ENCODE measurements at places on chromosomes 3 and 15.

DNA sequence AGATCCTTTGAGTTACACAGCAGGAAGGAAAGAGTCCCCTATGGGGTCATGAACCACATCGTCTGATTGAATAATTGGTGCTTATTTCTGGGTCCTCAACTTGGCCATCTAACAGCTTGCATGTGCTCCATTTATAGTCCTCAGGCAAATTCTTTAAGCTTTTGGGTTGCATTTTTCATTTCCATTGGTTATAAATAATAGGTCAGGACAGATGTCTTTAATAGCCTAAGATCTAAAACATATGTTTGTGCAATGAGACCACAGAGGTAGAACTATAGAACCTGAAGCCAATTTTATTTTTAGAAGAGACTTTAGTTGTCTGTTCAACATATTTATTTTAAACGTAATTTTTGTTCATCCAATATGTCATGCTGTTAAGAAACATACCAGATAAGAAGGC, 43.2 kb downstream of the CD200R1L start:
- DNase-seq, result no peak

DNA sequence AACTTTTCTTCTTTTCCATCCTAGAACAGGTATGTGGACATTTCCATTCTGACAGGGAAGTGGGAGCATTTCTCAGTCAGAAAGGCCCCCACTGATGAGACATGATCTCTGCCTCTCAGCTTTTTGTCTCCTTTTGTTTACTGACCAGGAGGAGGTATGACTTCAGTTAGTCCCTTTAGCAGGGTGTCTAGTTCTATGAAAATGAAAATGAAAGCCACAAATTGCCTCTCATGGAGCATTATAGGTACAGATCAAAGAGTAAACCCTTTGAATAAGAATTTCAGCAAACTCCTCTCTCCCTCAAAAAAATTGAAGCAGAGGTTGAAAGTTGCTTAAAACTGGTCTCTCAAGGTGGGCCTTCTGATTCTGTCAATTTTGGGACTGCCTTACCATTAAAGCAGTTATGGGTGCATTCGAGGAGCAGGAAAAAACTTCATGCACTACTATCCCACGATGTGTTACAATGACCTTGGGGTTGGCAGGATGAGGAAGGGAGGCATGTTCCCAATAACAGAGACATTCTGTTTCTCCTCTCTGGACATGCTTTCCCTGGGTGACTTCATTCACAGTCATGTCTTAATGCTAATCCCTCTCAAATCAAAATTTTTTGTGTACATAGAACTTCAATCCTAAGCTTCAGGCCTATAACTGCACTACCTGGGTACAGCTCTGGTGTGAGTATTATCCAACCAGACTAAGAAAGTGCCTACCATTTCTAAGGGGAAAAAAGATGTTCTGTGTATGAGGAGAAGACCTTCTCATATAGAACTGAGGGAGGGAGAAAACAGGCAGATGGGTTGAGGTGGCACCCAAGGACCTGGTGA, 50.6 kb upstream of the TBC1D23 start:
- DNase-seq, result peak; percentile 30

DNA sequence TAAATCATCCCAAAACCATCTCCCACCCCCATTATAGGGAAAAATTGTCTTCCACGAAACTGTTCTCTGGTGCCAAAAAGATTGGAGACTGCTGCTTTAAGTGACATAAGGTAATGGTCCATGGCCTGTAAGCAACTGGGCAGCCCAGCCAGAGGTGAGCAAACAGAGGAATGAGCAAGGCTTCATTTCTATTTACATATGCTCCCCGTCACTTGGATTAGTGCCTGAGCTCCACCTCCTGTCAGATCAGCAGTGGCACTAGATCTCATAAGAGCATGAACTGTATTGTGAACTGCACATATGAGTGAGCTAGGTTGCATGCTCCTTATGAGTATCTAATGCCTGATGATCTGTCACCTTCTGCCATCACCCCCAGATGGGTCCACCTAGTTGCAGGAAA, 1159.8 kb upstream of the ALCAM start:
- no peak for DNase-seq

DNA sequence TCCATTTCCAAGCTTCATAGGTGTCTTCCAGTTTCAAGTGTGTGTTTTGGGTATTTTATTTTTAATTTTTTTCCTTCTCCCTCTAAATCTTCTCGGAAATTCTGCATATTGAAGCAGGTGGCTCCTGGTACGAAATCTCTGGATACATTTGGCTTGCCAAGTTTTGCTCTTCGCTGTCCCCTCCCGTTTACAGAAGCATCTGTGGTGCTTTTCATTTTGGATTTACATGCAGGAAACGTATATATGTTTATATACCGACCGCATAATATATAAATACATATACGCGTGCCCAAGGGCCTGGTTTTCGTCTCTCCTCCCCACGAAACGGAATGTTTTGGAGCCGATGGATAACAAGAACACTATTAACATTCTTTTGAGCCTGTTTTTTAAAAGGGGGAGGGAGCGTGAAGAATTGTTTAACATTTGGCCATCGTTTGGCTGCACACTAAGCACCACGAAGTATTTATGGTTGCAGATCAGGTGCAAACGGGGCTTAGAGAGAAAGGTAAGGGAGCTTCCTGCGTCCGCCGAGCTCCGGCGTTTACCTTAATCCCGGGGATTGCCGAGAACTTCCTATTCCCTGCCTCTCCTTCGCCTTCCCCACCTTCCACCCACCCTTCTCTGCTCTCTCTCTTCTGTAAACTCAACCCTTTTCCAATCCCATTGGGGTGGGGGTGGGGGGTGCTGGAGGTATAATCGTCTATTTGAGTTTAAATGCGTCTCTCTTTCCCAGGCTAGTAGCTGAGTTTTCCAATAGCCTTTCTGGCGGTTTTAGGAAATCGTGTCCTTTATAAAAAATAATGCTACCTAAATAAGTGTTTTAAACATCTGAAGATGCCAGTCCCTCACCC, 1.1 kb upstream of the NLGN1 start:
- no peak for DNase-seq

GRCh38 chr3:12944413-12944812, 103.0 kb upstream of the RPL32 start:
- no peak for DNase-seq

DNA sequence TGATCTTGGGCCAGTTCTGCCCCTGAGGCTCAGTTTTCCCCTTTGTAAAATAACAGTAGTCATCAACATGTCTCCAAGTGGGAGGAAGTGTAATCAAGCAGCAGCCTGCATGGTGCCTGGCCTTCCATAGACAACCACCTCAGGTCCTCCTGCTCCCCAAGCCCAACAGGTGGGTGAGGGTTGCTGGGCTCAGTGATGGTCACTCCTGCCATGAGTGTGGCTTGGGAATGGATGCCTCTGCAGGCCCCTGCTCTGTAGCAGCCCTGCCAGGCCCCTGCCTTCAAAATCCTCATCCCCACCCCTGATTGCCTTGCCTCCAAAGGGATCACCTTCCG, 59.1 kb upstream of the SLC6A1 start:
- DNase-seq, result no peak

DNA sequence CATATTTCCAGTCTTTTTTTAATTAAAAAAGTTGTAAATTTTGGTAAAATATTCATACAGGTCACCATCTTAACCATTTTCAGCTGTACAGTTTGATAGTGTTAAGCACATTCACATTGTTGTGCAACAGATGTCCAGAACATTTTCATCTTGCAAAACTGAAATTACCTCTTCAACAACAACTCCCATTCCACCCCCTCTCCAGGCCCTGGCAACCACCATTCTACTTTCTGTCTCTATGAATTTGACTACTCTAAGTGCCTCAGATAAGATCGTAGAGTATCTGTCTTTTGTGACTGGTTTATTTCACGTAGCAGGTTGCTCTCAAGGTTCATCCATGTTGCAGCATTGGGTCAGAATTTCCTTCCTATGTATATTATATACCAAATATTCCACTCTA, 76.0 kb downstream of the SLCO3A1 start:
- no peak for DNase-seq

GRCh38 chr15:67179411-67179995, 75.0 kb downstream of the AAGAB start:
- no peak for DNase-seq

GRCh38 chr3:170506556-170506955, 79.3 kb downstream of the SLC7A14 start:
- DNase-seq, result peak; percentile 71

DNA sequence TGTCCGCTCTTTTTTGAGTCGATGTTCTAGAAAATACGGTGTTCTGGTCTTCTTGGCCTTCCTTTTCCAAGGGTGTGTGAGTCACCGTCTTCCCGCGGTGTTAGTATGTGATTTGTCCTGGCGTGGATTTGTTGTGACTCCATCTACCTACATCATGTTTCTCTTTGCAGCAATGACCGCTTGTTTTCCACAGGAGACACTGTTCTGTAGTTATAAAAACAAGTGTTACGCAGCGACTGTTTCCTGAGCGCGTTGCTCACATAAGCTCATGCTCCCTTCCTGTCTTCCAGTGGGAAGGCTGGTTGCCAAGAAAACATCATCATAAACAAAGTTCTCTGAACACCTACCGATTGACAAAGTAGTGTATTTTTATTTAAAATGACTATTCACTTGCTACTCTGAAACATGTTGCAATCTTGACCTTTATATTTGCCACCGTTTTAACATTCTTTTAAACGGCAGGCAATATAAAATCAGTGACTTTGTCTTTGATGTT, 19.0 kb downstream of the USP13 start:
- peak; percentile 58 for DNase-seq

DNA sequence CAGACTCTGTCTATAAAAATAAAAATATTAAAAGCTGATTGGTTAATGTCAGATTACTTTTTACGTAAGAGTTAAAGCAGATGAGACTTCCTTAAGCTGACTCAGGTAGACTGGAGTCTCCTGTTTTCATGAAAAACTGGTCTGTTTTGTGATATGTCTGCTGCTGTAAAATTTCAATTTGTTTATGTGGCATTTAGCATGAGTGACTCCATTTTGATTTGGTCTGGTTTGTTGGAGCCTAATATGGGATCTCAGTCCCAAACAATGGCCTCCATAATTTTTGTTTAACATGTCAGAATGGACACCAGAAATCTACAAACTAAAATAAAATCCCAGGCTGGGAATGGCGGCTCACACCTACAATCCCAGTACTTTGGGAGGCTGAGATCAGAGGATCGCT, 57.8 kb upstream of the LEKR1 start:
- DNase-seq, result no peak

GRCh38 chr15:49406352-49407118, 16.5 kb upstream of the FGF7 start:
- no peak for DNase-seq

- no peak for DNase-seq
Observed at GRCh38 chr15:66864871-66865281, 162.8 kb downstream of the SMAD6 start.

GRCh38 chr15:68765602-68766368, 54.9 kb downstream of the ANP32A start:
- no peak for DNase-seq

DNA sequence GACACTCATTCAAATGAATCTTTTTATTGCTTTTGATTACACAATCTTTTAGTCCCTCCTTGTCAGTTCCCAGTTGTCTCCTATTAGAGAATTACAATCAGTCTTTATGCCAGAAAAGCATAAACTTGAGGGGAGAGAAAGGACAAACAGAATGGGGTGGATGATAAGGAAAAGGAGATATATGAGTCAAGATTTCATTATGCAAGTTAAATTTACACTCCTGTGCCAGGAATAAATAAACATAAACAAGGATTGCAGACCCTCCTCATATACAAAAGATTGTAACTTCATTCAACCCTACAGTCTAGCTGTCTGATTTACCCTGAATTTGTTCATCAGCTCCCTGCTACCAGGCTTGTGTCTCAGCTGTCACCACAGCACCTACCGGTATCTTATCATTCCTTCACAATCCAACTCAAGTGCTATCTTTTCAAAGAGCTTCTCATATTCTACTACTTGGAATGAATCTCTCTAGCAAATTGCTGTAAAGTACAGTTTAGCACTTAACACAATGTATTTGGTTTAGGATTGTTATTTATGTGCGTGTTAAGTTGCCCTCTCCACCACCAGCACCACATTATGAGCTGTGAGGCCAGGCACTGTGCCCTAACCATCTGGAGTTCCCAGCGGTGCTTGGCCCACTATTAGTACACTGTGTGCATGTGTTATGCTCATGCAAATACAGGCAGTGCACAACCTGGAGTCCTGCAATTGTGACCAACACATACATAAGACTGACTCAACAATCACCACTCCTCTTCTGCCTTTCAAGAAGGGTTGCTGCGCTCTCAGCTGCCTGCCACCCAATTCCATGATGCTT, 504.1 kb downstream of the TBL1XR1 start:
- DNase-seq, result no peak

DNA sequence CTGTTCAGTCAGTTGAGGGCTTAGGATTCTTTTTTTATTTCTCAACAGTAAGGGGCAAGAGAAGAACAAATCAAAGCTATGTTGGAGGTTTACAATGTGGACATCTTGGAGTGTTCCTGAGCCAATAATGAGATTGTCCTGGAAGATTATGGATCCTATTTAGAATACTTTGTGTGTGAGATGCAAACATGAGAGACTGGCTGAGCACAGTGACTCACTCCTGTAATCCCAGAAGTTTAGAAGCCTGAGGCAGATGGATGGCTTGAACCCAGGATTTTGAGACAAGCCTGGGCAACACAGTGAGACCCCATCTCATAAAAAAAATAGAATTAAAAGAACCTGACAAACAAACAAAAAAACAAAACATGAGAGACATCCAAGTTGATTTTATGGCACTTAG, 351.6 kb downstream of the GAP43 start:
- peak; percentile 38 for DNase-seq

DNA sequence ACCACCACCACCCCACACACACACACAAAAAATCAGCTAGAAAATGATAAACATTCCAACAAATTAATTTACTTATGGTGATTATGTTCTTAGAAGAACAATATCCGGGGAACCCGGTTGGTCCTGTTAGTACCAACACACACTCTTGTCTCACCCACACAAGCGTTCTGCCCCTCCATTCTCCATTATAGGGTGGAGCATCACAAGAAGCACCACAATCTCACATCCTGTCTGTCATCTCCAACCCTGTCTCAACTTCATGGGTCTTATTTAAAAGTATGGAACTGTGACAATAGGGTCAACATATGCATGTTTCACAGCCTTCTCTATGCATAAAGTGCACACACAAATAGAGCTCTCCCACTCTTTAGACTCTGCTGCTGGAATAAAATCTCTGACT, 5.6 kb downstream of the GSK3B start:
- DNase-seq, result no peak

DNA sequence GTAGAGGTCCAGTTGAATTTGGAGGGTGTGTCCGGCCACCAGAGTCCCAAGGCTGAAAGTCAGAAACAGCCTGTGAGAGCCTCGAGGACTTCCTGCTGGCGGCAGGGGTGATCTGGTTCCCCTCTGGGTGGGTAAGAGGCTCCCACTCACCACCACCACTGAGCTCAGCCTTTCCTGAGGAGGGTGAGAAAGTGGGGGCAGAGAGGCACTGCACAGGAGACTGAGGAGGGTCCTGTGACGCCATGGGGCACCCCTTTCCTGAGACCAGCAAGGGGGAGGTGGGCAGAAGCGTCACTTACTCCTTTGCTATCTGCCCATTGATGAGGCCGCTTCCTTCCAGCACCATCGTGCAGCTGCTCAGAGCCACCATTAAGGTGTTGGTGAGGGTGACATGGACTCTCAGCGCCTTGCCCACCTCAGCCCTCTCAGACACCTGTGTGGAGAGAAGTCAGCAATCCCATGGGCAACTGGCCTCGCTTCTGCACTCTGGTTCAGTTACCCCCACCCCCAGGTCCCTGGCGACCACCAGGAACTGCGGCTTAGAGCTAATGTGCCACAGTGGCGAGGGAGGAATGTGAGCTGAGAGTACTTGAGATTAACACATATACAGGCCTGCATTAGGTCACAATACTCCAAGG, 10.0 kb upstream of the TGM5 start:
- no peak for DNase-seq

- no peak for DNase-seq
Observed at GRCh38 chr15:31467361-31467760, 140.7 kb downstream of the KLF13 start.

- DNase-seq, result no peak
Observed at GRCh38 chr3:102619361-102619760, 184.5 kb downstream of the ZPLD1 start.

Measured in IMR-90 (cell line).